ENCODE measurements at places on chromosomes 5 and 9.
A peak's percentile ranks its signal among the peaks of the same experiment; 100 is the strongest.

DNA sequence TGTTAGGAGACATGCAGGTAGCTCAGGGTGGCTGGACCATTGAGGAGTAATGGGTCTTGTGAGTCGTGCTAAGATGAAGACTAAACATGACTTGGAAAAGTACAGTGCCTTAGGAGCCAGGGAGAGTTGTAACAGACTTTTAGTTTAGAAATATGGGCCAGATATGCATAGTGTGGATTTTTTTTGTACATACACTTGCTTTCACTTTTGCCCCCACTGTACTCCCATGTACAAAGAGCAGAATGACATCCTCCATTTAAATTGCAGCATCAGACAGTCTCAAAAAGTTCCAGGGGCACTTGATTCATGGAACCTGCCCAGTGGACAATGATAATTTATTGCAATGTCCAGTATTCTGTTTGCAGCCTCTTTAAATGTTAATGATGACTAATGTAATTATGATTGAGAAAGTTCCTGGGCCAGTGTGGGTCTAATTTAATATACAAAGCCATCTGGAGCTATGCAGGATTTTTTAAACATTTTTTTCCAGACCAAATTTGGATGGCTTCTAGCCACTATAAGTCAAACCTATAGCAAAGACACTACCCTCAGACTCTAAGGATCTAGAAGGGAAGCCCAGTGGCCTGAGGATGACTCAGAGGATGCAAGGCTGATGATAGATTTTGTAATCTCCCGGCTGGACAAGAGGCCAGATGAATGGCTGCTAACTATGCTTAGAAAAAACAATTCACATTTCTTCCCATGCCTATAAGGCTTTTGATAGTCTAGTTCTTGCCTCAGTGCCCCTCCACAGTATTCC lies 80.1 kb downstream of the TRPC7 start:
- no peak for DNase-seq

DNA sequence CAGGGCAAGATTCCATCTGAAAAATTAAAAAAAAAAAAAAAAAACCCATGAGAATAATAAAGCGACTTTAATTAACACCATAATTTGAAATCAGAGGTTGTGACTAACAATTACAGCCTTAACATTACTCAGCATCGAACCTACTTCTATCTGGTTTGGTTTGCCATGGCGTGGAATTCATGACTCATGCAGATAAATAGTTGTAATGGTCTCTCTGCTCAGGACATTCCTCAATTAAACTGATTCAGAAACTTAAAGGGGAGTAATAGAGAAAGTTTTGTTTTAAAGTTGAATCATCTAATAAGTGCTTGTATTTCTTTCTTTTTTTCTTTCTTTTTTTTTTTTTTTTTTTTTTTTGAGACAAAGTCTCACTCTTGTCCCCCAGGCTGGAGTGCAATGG lies 135.5 kb downstream of the SPATA31D1 start:
- DNase-seq, result no peak

GRCh38 chr9:108836319-108836718 lies 19.5 kb downstream of the ACTL7B start:
- DNase-seq, result no peak

- no peak for DNase-seq
These were observed 918.6 kb upstream of the DMAC1 start for GRCh38 chr9:8718121-8718725.

GRCh38 chr9:85319936-85320656 lies 421.7 kb downstream of the AGTPBP1 start:
- no peak for DNase-seq

- no peak for DNase-seq
These were observed 131.6 kb upstream of the TRPM3 start for GRCh38 chr9:71253011-71253410.

DNA sequence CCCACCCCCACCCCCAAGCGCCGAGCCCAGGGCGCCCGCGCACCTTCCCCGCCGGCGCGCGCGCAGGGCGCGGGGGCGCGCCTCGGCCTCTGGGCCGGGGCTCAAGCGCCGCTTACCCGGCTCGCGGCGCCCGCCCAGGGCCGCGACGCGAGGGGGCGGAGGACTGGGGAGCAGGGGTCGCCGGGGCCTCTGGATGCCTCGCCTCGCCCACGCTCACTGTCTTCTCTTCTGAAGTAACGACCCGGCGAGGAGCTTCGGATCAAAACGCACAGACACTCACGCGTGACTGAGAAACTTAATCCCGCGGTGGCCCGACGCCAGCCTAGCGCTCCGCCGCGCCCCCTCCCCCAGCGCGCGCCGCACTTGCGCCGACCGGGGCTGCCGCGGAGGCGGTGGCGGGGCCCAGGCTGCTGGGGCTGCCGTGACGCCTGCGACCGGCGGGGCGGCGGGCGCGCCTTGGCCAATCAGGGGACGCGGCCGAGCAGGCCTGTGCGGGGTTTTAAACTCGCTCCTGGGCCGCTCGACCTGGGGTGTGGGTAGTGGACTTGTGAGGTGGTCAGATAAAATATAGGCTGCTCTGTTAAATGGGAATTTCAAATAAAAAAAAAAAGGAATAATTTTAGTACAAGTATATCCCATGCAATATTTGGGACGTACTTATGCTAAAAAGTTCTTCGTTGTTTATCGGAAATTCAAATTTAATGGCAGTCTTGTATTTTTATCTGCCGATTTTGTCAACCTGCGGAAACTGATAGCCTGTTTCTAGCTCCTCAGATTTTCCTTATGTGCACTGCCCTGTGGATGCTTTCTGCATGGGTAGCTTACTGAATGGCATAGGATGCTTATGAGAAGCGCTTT lies at the start of gene MPDZ:
TSS of gene MPDZ (minus strand) at position 409 of the 858 bp plus-strand sequence. CDS start 29,377 bp downstream, outside the sequence.
- DNase-seq, result no peak

GRCh38 chr5:81283976-81284375 lies 17.4 kb upstream of the ZCCHC9 start:
- no peak for DNase-seq

GRCh38 chr9:130018265-130018664 lies 24.7 kb downstream of the FNBP1 start:
- DNase-seq, result no peak

GRCh38 chr5:38347040-38347763 lies 88.8 kb downstream of the EGFLAM start:
- no peak for DNase-seq

DNA sequence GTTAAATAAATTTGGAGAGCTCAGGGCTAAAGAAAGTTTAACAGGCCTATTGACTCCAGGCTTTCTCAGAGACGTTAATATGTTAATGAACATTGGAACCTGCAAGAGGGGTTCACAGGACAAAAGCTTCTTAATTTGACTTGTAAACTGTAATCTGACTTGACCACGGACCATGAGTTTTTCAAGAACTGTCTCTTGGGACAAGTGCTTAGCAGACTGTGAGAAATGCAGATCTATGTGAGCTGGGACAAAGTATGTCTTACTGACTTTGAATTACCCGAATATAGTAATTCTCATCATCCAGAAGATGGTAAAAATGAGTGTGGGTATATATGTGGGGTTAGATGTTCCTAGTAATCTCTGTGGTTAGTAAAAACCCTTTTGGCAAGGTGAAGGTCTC lies 186.6 kb downstream of the ATP10B start:
- no peak for DNase-seq

- no peak for DNase-seq
These were observed 903.8 kb downstream of the EFNA5 start for GRCh38 chr5:106766916-106767315.

DNA sequence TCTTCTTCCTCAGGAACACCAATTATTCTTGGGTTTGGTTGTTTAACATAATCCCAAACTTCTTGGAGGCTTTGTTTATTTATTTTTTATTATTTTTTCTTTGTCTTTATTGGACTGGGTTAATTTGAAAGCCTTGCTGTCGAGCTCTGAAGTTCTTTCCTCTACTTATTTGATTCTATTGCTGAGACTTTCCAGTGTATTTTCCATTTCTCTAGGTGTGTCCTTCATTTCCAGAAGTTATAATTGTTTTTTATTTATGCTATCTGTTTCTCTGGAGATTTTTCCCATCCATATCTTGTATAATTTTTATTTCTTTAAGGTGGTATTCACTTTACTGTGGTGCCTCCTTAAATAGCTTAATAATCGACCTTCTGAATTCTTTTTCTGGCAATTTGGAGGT lies 8.8 kb upstream of the RIOK2 start:
- no peak for DNase-seq

DNA sequence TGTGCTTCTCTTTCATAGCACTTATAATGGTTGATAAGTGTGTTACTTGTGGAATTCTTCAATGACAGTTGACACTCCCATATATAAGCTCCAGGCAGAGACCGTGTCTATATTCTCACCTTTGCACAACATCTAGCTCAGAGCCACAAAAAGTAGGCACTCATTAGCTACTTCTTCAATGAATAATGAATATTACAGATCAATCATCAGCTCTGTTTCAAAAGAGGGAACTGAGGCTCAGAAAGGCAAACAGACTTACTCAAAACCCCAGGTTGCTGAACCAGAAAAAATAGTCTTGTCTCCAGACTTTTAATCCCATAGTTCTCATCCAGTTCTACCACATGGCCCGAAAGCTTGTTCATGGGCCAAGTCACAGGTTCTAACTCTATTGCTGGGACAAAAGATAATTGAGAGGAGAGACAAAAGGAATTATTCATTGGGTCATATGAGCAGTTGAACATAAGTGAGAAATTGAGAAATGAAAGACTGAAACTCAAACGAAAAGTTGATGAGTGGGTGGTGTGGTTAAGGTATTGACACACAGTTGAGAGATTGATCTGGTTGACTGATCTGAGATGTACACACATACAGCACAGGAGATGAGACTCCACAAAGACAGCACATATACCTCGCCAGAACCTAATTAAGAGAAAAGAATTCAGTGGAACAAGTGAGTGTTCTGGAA lies 381.6 kb downstream of the EFNA5 start:
- DNase-seq, result no peak

DNA sequence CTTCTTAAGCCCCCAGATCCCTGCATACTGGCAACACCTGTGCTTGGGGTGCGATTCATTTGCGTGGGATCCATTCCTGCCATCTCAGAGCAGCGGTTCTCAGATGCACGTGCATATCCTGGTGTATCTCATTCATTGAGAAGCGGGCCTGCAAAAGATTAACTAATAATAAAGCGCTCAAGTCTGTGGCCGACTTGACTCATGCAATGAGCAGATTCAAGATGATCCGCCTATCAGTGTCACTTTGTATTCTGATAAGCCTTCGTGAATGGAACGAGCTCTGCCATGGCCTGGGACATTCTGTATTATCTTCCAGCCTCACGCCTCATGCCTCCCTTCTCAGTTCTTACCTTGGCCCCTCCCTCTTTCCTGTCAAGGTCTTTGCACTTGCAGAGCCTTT lies 22.3 kb downstream of the C1QTNF2 start:
- DNase-seq, result no peak

DNA sequence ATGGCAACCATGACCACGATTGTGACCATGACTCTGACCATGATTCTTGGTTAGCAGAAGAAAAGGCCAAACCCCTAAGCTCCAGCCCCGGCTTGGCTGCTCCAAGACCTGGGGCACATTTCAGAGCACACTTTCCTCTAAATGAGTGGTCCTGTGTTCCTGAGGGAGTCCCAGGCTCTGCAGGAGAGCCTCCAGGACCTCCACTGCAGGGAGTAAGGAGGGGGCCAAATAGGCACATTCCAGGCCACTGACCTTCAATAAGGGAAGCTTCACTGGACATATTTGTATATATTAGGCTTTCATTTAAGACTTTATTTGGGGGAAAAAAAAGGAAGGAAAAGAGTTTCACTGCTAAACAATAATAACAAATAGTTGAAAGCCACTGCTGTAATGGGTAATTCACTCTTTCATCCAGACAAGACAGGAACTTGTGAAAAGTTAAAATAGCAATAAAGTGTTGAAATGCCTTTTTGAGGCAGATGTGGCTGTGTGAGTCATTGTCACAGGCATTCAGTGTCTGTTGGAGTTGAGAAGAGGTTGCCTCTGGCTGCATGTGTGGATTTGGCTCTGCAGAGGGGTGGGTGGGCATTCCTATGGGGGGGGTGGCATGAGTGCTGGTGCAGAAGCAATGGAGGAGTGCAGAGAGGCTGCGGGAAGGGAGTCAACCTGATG lies 63.9 kb upstream of the TGFBR1 start:
- no peak for DNase-seq

GRCh38 chr5:88159591-88159990 lies 109.1 kb downstream of the TMEM161B start:
- DNase-seq, result no peak

- peak; percentile 43 for DNase-seq
These were observed 432 bp downstream of the STARD4 start for GRCh38 chr5:111511831-111512374.

DNA sequence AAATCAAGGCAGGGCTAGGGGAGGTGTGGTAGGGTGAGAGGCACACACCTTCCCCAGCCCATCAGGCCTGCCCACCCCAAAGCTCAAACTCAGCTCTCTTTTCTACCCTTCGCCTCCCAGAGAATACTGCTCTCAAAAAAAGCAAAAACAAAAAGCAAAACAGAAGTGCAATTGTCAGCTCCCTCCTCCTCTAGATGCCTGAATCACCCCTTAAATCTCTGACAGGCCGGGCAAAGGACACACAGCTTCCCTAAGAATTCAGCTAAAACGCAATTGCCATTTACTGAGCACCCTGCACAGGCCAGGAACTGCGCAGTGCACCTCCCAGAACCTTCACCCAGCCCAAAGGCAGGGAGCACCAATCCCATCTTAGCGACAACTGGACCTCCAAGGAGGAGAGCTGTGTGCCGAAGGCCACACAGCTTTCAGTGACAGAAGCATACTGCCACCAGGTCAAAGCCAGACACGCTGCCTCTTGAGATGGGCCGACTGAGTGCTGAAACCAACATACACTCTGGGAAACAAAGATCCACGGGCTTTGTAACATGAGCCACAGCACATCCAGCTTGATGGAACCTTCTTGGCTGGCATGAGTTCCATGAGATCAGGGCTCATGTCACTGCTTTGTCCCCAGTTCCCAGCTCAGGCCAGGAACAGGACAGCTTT lies 53.4 kb upstream of the STXBP1 start:
- no peak for DNase-seq

DNA sequence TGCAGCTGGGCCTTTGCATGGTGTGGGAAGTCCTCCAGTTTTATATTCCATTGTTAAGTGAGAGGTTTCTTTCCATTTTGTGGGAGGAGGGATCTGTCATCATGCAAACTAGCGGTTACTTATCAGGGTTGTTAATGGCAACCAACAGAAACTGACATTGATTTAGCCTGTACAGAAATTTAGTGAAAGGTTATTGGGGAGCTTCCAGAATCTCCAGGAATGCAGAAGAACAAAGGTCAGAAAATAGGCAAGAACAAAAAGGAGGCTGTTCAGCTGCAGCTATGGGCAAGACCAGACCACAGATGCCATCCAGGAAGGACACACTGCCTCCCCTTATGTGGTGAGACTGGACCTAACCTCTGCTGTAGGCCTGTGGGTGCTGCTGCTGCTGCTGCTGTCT lies 395.8 kb downstream of the KDM4C start:
- no peak for DNase-seq

DNA sequence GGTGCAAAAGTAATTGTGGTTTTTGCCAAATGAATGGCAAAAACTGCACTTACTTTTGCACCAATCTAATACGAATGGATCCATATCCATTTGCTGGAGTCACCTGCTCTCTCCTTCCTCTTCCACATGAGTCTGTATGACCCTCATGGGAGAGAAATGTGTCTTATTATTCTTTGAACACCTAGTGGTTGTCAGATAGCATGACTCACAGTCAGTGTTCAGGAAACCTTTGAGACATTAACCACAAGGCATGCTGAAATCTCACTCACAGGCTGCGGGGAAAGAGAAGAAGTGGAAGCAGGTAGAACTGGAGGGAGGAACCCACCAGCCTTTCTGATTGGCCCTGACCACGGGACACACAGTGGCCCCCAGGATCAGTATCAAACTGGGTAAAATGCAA lies 222.8 kb upstream of the KLF4 start:
- DNase-seq, result no peak

All from activated CD8-positive, alpha-beta T cell treated with anti-CD3 and anti-CD28 coated beads, Interleukin-2, amount 10 ng/mL, durations not matched to agents 7 days and 5 days (primary cell).